ENCODE measurements at places on chromosomes 13 and 19. TPM values are rescaled to one million over a fixed set of nuclear protein-coding genes. Genes with fewer than 3 reads are reported as not detected.

DNA sequence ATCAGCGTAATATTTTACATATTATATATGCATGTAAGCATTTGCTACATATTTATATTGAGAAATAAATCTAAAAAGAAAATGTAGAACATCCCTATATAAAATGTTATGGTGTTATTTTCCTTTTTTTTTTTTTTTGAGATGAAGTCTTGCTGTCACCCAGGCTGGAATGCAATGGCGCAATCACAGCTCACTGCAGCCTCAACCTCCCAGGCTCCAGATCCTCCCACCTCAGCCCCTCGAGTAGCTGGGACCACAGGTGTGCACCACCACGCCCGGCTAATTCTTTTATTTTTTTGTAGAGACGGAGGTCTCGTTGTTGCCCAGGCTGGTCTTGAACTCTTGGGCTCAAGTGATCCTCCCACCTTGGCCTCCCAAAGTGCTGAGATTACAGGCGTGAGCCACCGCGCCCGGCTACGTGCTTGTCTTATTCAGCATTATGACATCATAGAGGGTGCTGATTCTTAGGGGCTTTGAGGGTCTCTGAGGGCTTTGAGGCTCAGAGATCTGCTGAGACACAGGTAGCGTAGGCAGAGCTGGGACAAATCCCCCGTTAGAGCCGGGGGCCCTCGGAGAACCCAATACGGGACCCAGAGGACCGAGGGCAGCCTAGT lies 101.9 kb downstream of the GADD45B start:
- peak overlapping the region; percentile 67 for H3K4me3 ChIP-seq
- DNase-seq = no peak
- peak overlapping the region; percentile 40 for H3K27ac ChIP-seq

DNA sequence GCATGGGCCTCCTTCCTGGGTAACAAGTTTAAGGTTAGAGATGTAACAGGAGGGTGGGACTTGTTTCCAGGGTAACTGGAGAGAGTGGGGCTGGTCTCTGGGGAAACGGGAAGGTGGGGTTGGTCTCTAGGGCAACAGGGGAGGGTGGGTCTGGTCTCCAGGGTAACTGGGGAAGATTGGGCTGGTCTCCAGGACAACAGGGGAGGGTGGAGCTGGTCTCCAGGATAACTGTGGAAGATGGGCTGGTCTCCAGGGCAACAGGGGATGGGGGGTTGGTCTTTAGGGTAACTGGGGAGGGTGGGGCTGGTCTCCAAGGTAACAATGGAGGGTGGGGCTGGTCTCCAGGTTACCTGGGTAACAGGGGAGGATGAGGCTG lies 36.5 kb downstream of the SPTBN4 start:
- H3K4me3 ChIP-seq = no peak overlapping the region
- no peak overlapping the region for H3K27ac ChIP-seq
- H3K27me3 ChIP-seq = peaks cover 31% of the 10 kb centered on the region
- peaks cover 5% of the 10 kb centered on the region for H3K4me1 ChIP-seq
- DNase-seq = no peak

GRCh38 chr19:13633109-13633508 lies 126.8 kb upstream of the CACNA1A start:
- no peak overlapping the region for H3K4me3 ChIP-seq
- H3K4me1 ChIP-seq = peaks cover 16% of the 10 kb centered on the region
- no peak overlapping the region for H3K27ac ChIP-seq
- DNase-seq = peak; percentile 47
- H3K27me3 ChIP-seq = no peaks in the 10 kb centered on the region

DNA sequence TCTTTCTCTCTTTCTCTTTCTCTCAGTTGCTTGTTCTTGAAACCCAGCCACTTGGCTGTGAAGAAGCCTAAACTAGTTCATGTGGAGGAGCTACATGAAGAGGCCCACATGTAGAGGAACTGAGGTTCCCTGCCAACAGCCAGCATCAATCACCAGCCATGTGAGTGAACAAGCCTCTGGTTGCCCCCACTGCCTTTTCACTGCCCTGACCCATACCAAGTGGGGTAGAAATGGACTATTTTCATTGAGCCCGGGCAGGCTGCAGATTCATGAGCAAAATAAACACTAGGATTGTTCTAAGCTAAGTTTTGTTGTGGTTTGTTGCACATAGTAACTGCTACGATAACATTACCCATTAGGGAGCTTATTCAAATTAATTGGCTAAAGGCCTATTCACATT lies 78.7 kb upstream of the FAM216B start:
- no peaks in the 10 kb centered on the region for H3K27me3 ChIP-seq
- no peaks in the 10 kb centered on the region for H3K36me3 ChIP-seq
- no peak overlapping the region for H3K4me3 ChIP-seq

The CACNG6 gene
- total RNA-seq = not detected

DNA sequence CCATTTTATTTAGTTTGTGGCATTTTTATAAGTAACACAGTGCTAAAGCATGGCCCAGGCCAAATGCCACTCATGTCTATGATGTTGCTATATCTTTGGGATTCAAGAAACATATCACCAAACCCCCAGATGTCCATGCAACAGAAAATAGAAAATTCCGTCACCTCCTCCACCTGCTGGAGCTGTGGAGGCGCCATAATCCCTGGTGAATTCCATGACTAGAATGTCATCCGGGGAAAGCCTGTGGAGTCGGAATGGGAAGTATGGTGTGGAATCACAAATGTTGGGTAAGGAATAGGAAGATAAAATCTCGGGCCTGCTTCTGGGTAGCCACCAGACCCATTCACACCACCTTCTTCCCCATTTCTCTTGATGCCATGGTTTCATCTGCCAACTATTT lies 51.7 kb upstream of the RAP2A start:
- H3K4me1 ChIP-seq = peaks cover 8% of the 10 kb centered on the region
- peaks cover 19% of the 10 kb centered on the region for H3K36me3 ChIP-seq
- H3K27me3 ChIP-seq = no peaks in the 10 kb centered on the region

The MBD3L2 gene
- total RNA-seq = not detected

The TYK2 gene
- total RNA-seq = 75.0 TPM

GRCh38 chr19:45347570-45348366 lies 7.2 kb downstream of the KLC3 start:
- peaks cover 6% of the 10 kb centered on the region for H3K4me1 ChIP-seq
- DNase-seq = no peak
- H3K36me3 ChIP-seq = peaks cover 7% of the 10 kb centered on the region
- H3K27me3 ChIP-seq = no peaks in the 10 kb centered on the region

GRCh38 chr13:85597790-85598500 lies 201.3 kb downstream of the SLITRK6 start:
- H3K36me3 ChIP-seq = no peaks in the 10 kb centered on the region
- H3K4me3 ChIP-seq = no peak overlapping the region
- peak overlapping the region; percentile 20 for H3K27ac ChIP-seq
- H3K4me1 ChIP-seq = peaks cover 15% of the 10 kb centered on the region

DNA sequence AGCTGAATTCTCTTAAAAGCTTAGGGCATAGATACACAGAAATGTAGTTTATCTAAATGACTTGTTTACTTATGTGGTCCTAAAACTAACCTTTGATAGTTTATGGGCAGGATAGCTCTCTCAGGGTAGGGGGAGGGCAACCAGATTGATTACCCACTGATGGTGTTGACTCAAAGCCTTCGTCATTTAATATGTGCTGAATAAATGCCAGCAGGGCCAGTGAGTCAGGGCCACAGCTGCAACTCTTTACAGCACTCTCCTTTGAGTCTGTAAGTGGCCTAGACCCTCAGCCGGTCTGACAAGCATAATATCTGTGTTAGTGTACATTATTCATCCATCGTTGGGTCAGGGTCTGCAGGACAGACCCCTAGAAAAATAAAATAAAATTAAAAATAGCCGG lies 128.5 kb downstream of the ZNF675 start:
- no peaks in the 10 kb centered on the region for H3K4me1 ChIP-seq
- H3K27ac ChIP-seq = no peak overlapping the region
- peaks cover 5% of the 10 kb centered on the region for H3K36me3 ChIP-seq
- H3K27me3 ChIP-seq = no peaks in the 10 kb centered on the region

DNA sequence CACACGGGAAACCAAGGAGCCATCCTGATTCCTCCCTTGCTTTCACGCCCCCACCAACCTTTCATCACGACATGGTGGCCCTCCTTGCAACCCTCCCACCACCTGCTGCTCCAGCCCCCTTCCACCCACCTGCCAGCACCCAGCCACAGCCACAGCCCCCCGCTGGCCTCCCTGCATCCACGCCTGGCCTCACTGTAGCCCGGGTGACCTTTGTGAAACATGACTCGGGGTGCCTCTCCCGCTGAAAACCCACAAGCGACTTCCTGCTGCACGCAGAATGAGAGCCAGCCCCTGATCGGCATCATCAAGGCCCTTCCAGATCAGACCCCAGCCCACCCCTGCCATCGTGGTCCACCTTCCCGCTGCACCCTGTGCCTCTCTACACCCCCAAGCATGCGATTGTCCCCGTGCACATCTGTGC lies 14.9 kb downstream of the POP4 start:
- H3K36me3 ChIP-seq = peaks cover 3% of the 10 kb centered on the region
- no peak overlapping the region for H3K27ac ChIP-seq
- no peak for DNase-seq
- no peaks in the 10 kb centered on the region for H3K4me1 ChIP-seq
- peaks cover 21% of the 10 kb centered on the region for H3K27me3 ChIP-seq
- H3K4me3 ChIP-seq = no peak overlapping the region

The SOX1 gene
- total RNA-seq = not detected

DNA sequence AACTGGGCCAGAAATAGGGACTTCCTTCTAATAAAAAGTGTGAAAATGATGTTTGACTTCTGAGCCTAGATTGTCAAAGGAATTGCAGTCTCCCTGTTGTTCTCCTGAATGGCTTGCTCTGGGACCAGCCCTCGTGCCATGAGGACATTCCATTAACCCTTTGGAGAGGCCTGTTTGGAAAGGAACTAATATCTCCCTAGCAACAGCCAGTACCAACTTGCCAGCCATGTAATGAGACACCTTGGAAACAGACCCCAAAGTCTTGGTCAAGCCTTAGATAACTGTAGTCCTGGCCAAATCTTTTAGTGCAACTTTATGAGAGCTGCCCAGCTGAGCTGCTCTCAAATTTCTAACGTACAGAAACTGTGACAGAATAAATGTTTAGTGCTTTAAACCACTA lies 8.2 kb upstream of the SIAH3 start:
- no peak overlapping the region for H3K4me3 ChIP-seq
- peaks cover 6% of the 10 kb centered on the region for H3K4me1 ChIP-seq
- no peaks in the 10 kb centered on the region for H3K36me3 ChIP-seq
- peaks cover 48% of the 10 kb centered on the region for H3K27me3 ChIP-seq
- H3K27ac ChIP-seq = no peak overlapping the region

DNA sequence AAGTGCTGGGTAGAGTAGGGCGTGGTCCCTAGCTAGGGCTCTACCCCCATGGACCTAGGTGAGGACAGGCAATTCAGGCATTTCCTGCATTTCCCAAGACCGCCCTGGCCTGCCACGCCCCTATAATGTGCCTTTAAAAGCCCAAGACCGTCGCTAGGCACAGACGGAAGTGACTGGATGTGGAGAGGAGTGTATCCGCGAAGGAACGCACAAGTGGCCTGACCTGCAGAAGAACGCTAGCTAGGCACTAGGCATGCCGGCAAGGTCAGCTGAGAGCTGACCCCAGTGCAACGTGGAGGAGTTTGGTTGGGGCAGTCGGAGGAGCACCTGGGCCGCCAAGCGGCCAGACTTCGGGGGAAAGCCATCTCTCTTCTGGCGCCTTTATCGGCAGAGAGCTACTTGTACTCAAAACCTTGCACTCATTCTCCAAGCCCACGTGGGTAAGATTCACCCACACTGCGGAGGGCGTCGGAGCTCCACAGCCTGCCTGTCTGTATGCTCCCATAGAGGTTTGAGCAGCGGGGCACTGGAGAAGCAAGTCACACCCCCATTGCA lies 370.0 kb downstream of the FGF9 start:
- H3K27me3 ChIP-seq = no peaks in the 10 kb centered on the region
- no peak overlapping the region for H3K4me3 ChIP-seq
- H3K36me3 ChIP-seq = no peaks in the 10 kb centered on the region
- no peaks in the 10 kb centered on the region for H3K4me1 ChIP-seq
- H3K27ac ChIP-seq = no peak overlapping the region

The PLK5 gene
- 0.22 TPM for total RNA-seq

DNA sequence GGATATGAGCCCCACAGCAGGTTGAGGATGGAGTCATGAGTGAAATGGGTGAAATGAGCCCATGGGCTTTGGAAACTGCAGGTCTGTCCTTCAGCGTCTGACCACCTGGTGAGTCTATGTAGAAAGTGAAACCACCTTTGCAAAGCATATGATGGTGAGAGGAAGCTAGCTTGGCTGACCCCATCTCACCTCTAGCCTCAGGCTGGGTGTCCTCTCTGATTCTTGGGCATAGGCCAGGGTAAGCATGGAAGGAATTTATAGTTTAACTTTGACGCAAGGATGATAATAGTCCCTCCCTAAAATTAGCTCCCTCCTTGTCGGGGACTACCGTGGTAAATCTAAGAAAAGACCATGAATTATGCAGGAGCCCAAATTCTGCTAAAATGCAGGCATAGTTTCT lies 16.8 kb upstream of the PSG9 start:
- no peaks in the 10 kb centered on the region for H3K27me3 ChIP-seq
- H3K4me3 ChIP-seq = no peak overlapping the region
- H3K4me1 ChIP-seq = no peaks in the 10 kb centered on the region
- H3K27ac ChIP-seq = no peak overlapping the region

The SIAH3 gene
- total RNA-seq = not detected

GRCh38 chr19:14418856-14419105 lies 360 bp downstream of the DDX39A start:
- H3K4me1 ChIP-seq = peaks cover 23% of the 10 kb centered on the region
- H3K4me3 ChIP-seq = peak overlapping the region; percentile 79
- no peak for DNase-seq
- H3K27ac ChIP-seq = peak overlapping the region; percentile 88

DNA sequence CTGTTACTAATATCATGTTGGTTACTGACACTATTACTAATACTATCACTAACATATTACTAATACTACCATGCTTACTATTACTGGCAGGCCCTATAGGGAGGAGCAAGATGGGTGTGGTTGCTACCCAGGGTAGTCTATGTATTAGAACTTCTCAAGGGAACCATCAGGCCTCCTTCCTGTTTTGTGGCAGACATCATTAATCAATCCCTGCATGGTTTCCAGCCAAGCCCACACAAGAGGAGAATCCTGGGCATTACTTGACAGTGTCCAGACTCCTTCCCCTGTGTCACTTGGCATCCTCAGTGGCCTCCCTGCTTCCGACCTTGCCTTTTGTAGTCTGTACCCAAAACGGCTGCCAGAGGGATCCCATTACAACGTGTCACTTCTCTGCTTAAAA lies 8.9 kb downstream of the HAS1 start:
- H3K27me3 ChIP-seq = no peaks in the 10 kb centered on the region
- no peak overlapping the region for H3K27ac ChIP-seq
- H3K4me1 ChIP-seq = peaks cover 31% of the 10 kb centered on the region
- DNase-seq = no peak

The LGALS4 gene
- 0.61 TPM for total RNA-seq

The FAM83E gene
- total RNA-seq = 0.89 TPM

- H3K27me3 ChIP-seq = no peaks in the 10 kb centered on the region
- H3K4me1 ChIP-seq = peaks cover 10% of the 10 kb centered on the region
- H3K36me3 ChIP-seq = peaks cover 6% of the 10 kb centered on the region
Measured at GRCh38 chr19:6032381-6032780, 54.4 kb upstream of the RANBP3 start.

Data from MCF 10A (cell line).